ENCODE measurements at places on chromosomes 2 and 18.

GRCh38 chr18:73891572-73892421 is 255.8 kb downstream of the FBXO15 start:
- DNase-seq, result no peak

DNA sequence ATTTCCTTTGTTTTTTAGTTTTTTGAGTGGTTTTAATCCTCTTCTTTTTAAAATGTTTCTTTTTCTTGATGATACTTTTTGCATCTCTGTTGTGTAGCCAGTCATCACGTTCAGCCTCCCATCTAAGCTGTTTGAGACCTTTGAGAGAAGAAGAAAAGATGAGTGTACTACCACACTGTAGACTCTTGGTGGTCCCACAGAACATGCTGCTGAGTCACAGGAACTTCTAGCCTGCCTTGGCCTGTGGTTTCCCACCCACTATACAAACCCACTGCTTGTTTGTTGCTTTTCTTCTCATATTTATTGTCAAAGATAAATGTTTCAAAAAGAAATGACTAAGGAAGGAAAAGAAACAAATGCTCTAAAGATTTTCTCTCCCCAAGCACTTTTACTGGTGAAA is 5.5 kb downstream of the CEBPZOS start:
- DNase-seq, result peak; percentile 10

- no peak for DNase-seq
Observed at GRCh38 chr18:47696870-47697269, 233.6 kb downstream of the SMAD2 start.

DNA sequence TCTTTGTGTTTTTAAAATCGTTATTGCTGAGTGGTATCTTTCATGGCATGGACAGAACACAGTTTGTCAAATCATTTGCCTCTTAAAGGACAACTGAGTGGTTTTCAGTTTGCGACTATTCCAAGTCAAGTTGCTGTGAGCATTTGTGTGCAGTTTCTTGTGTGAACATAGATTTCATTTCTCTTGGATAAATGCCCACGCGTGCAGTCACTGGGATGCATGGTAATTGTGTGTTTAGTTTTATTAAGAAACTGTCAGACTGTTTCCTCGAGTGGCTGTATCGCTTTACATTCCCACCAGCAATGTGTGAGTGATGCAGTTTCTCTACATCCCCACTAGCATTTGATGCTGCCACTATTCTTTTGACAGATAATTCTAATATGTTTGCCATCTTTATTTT is 154.0 kb upstream of the ARL4C start:
- DNase-seq, result no peak

GRCh38 chr2:43136876-43137275 is 89.5 kb downstream of the ZFP36L2 start:
- DNase-seq, result no peak

DNA sequence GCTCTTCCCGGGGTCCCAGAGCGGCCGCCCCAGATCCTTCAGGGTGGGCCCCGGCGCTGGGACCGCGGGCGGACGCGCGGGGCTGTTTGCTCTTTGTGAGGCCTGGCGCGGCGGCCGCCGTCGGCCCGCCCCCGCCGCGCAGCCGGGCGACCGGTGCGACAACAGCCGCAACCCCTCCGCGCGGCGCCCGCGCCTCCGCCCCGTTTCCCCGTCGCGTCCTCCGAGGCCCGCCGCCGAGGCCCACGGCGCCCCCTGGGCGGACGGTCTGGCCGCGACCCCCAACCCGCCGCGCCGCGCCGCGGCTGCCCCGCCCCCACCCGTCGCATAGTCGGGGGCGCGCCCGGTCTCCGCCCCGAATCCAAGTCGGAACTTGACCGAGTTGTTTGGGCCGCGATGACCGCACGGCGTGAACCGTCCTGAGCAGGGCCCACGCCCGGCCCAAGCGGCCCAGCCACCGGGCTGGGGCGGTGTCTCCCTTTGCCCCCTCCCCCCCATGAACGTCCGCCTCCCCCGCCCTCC is 448 bp downstream of the YPEL5 start:
- DNase-seq, result no peak

GRCh38 chr2:1854729-1855547 is 110.6 kb upstream of the PXDN start:
- peak; percentile 29 for DNase-seq
